ENCODE measurements at places on chromosomes 6 and 20.

DNA sequence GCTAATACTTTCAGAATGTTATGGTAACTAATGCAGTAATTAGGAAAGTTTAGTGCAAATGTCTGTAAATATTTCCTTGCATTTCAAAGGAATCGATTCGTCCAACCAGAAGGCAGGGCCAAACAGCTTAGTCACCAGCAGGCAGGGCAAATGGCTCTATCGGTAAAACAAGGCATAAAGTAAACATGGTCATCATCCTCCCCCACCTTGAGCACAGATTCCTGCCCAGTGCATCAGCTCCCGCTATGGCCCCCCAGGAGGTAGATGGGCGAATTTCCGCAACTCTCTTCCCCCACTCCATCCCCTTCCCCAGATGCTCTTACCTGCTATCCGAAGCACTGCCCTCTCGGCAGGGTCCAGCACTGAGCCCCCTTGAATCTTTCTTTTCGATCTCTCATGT is 103.8 kb upstream of the BEND6 start:
- DNase-seq, result no peak

DNA sequence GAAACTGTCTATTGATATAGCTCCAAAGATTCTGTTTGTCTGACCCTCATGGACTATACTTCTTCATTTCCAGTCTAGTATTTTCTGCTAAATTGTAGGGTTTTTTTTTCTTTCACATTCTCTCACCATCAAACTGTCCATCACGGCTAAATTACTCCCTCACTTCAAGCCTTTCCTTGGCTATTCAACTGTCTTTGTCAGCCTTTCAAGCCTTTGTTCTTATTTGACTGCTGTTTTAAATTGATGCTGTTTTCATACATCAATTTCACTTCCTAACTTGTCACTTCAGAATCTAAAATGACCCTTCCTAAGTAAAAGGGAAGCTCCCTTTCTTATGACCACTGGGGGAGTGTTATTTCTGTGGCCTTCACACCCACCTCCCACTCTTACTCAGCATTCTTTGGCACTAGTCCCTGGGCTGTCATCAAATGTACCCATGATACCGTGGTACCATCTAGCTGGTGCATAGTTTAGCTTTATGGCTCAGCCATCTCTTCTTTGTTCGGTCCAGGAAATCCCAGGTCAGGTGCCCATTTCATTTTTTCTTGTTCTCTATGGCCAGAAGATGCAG is 8.6 kb downstream of the GJA1 start:
- DNase-seq, result no peak

DNA sequence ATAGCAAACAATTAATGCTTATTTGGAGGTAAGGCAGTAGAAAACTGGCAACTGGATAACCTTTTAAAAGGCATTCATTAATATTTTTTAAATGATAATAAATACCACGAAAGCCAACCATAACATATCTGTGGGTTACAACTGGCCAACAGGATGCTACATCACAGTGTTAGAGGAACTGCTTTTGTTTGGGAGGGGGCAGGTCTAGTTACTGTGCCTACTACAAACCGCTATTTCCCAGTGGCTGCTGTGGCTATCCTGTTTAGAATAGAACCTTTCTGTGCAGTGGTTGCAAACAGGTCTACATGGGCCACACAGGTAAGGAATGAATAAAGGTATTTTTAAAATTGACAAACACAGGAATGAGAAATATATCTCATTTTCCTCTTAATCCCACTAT is 976 bp downstream of the PIGT start:
- no peak for DNase-seq

- DNase-seq, result no peak
Measured at GRCh38 chr20:53148771-53149147, 176.6 kb downstream of the TSHZ2 start.

DNA sequence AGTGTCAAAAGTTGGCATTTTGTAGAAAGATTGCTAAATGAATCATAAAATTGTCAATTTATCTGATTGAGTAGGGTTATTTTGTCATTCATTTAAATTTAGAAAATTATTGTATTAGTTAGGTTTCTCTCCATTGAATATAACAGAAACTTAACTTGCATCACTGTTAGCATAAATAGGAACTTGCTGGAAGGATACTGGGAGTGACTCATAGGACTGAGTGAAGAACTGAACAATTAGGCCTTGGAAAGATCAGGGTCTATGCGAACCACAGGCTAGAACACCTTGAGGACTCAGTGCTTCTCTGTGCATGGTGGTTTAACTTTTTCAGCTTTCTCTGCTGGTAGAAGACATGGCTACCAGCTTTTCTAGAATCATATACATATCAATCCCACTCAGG is 67.7 kb upstream of the IFNGR1 start:
- no peak for DNase-seq

GRCh38 chr6:143692696-143693095 is 14.9 kb downstream of the PHACTR2 start:
- no peak for DNase-seq

All from coronary artery (tissue), 2 donors.